Epithelial cell of proximal tubule (primary cell): ENCODE measurements at places on chromosomes 16 and 17. TPM values are rescaled to one million over a fixed set of nuclear protein-coding genes. Genes with fewer than 3 reads are reported as not detected.

Gene PPM1E
- 0.43 and 1.7 TPM in 2 replicates for total RNA-seq

Gene CDRT4
- 0.29 and 6.7 TPM in 2 replicates for total RNA-seq

Gene TUFM
- total RNA-seq, result 174 and 250 TPM in 2 replicates

Gene RNF222
- 0.12 and 0.80 TPM in 2 replicates for total RNA-seq

Gene CA4
- total RNA-seq, result not detected in 2 replicates

Gene TTYH2
- 0.29 and 1.2 TPM in 2 replicates for total RNA-seq

Gene ERN1
- 2.1 and 6.3 TPM in 2 replicates for total RNA-seq

Gene ABCA8
- not detected in 2 replicates for total RNA-seq

Gene TMEM256
- 134 and 163 TPM in 2 replicates for total RNA-seq

Gene MAPT
- 0.06 and 0.07 TPM in 2 replicates for total RNA-seq

Gene ABCC12
- not detected in 2 replicates for total RNA-seq

Gene POLR2C
- 64.5 and 140 TPM in 2 replicates for total RNA-seq

Gene DCAKD
- 40.4 and 44.4 TPM in 2 replicates for total RNA-seq
